ENCODE measurements at places on chromosomes 13 and 19.

- no peak for DNase-seq
These were observed 290.7 kb downstream of the SPRY2 start for GRCh38 chr13:80050252-80050651.

DNA sequence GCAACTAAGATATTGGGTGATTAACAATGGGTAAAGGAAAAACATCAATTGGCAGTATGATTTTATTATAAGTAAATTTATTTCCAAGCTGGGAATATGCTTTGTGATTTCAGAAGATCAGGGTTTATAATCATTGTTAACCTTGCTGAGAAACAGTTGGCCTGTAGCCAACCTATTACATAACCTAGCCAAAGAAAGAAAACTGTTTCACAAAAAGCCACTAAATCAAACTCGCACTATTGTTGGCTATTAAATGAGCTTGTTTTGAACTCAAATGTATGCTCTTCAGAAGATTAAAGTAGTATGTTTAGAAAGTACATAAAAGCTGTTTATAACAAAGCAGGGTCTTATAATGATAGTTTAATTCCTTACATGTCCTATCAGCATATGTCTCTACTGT lies 151.7 kb downstream of the LHFPL6 start:
- DNase-seq, result no peak

- DNase-seq, result no peak
These were observed 33.2 kb upstream of the STARD13 start for GRCh38 chr13:33318744-33319143.

- DNase-seq, result peak; percentile 66
These were observed at the start of gene TSC22D1 for GRCh38 chr13:44575741-44576350. Gene TSC22D1 (minus strand): TSS chr13:44576330. CDS start chr13:44576074, 256 bp downstream.

DNA sequence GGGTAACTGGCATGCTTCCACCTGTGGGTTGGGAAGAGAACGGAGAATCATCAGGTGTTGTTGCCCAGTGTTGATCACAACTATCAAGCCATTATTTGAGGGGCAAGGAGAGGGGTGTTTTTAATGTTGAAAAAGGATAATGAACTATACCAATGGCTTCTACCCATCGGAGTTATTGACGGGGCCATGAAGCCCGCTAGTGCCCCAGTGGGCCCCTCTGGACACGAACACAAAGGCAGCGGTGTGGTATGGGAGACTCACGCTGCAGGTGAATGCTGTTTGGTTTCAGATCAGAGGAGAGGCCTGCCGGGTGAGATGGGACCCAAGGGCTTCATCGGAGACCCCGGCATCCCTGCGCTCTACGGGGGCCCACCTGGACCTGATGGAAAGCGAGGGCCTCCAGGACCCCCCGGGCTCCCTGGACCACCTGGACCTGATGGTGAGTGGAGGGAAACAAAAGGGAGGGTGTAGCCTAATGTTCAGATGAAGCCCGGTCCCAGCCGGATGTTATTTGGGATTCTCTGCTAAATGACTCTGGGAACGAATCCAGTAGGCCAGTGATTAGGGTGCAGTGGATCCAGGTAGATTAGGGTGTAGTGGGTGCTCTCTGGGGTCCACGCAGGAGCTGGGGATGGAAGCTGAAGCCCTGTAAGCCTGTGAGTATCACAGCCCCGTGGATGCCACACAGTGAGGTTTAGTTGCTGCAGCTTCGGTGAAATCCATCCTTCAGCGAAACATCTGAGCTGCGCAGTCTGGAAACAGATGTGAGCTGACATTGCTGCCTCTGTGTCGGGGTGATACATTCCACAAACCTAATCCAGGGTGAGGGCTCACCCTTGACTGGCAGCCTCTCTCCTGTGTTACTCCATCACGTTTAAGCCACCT lies 111.3 kb downstream of the RAB20 start:
- DNase-seq, result no peak

- no peak for DNase-seq
These were observed 8.1 kb upstream of the ZNF579 start for GRCh38 chr19:55588738-55589137.

- no peak for DNase-seq
These were observed 2009.6 kb downstream of the OLFM4 start for GRCh38 chr13:55038230-55038629.
